Esophagus squamous epithelium (tissue), 5 donors: ENCODE measurements at places on chromosomes 2 and 18.

DNA sequence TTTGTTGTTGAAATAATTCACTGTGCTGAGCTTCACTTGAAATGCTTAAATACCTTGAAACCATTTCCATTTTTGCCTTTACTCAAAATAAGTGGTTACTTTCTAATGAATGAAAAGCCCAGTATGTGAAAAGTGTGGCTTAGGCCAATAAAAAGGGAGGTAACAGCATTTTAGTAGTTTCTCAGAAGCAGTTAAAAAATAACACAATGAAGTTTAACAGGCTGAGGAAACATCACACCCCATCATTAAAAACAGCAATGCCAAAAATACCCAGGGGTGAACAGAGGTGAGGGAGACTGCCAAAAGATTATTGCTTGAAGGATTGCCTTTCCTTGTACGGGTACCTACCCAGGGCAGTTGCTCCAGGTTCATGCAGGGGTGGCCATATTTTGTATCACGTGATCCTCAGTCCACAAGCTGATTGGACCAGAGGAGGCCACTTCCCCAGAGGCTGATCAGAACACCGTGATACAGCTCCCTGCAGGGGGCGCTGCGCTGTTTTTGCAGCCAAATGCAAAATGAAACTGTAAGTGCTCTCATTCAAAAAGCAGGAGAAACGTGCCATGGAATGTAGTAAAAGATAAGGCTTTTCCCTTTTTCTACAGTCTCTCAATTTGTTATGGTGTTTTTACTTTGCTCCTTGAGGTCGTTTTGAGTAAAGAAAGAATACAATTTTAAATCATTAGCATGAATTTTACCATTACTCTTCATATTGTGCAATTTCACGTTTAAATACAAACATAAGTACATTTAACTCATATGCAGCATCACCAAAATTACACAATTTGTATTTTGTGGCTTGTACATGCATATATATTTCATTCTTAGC is 70.2 kb upstream of the SH3BP4 start:
- DNase-seq: no peak

GRCh38 chr2:86562485-86562921 is 740 bp downstream of the CHMP3 start:
- DNase-seq: no peak

- DNase-seq: no peak
Observed at GRCh38 chr2:122643725-122644329, 888.4 kb downstream of the TSN start.

DNA sequence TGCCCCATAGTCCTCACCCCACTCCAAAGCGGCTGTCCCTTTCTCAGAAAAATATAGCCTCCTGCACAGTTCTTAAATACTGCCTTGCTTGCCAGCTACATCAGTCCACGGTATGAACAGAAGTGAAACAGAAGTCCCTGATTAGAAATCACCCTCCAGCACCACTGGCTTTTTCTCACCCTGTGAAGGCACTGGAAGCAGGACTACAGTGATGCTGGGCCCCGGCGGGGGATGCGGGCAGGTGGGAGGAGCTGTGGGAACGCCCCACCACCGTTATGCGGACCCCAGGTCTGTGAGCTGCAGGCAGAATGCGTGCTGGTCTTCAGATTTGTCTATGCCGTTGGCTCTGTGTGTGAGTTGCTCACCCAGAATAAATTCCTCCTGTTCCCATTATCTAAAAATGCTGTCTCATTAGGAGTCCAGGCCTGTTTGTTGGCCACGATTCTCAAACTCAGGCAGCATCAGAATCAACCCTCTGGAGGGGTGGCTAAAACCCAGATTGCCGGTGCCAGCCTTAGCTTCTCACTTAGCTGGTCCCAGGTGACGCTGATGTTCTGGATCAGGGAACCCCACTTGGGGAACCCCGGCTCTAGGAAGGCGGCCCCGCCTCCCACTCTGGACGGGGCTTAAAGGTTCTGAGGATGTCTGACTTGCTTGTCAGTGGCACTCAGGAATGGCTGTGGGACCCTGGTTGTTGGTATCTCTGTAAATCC is 224.8 kb upstream of the PXDN start:
- no peak for DNase-seq

DNA sequence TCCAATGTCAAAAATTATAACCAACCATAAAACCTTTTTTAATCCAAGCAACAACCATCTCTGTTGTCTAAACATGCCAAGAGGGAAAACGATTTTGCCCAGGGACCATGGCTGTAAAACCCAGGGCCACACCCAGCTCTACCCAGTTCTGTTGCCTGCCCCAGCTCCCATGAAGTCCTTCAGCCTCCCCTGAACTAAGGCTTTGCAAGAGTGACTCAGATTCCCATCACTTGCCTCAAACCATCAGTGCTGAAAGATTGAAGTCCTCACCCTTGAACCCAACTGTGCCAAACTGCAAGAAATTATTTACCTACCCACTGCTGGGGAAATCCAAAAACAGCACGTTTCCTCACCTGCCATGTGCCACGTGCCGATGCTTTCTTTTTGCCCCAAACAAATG is 102.5 kb downstream of the TFCP2L1 start:
- DNase-seq: no peak
